ENCODE measurements at places on chromosomes 4 and X.
A peak's percentile ranks its signal among the peaks of the same experiment; 100 is the strongest.

GRCh38 chr4:158777423-158778155 lies 8.8 kb downstream of the FNIP2 start:
- DNase-seq = no peak

GRCh38 chr4:102420563-102421398 lies 75.5 kb upstream of the SLC39A8 start:
- no peak for DNase-seq

DNA sequence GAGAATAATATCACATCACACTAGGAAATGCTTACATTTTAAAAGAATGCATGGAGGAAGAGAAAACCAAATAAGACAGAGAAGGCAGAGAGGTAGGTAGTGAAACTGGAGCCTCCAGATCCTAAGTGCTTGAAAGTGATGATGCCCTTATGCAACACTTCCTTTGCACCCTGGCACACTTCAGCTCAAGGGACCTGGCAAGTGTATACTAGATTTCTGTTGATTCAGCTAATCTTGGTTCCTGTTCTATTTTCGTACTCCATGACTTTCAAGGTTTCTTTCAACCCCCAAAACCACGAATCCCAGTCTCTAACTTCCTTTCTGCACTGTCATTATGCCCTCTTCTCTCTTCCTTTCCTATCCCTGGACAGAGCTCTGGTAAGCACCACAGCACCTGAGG lies 36.9 kb upstream of the SH3KBP1 start:
- DNase-seq = no peak

DNA sequence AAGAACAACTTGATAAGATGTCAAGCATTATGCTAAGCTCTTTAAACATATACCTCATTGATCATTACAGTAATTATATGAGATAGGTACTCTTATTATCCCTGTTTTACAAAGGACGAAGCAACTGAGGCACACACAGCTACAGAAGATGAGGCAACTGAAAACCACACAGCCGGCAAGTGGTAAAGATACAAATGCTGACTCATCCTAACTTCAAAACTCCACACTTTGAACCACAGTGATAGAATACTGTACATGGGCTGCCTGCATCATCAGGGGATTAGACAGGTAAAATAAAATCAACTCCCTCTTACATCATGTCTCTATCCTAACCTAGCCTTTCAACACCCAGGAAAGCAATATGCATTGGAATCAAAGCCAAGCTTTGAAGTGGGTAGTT lies 47.8 kb downstream of the LHFPL1 start:
- DNase-seq = no peak

- DNase-seq = no peak
Observed at GRCh38 chrX:40849906-40850823, 114.8 kb upstream of the MED14 start.

GRCh38 chr4:74117024-74117534 lies 18.1 kb upstream of the CXCL2 start:
- DNase-seq = no peak

GRCh38 chr4:76487621-76488020 lies 52.6 kb downstream of the SHROOM3 start:
- DNase-seq = no peak

DNA sequence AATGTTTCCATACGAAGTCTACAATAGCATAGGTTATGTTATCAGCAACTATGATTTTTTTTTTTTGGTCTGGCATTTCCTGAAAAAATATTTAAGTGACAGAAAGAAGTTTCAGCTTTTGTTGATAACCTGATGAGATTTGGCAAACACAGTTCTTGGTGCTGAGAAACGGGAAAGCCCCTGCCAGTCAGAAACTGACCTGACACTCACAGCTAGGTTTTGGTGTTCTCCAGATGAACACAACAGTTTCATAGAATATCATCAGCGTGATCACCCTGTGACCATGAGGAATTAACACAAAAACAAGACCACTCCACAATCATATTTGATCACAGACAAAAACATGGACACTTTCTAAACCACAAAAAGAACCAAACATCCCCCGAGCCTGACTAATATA lies 152.5 kb upstream of the DCAF8L1 start:
- no peak for DNase-seq

- no peak for DNase-seq
Observed at GRCh38 chr4:183968931-183969330, 63.8 kb downstream of the STOX2 start.

- DNase-seq = peak; percentile 22
Observed at GRCh38 chr4:139419388-139419914, 34.5 kb upstream of the RAB33B start.

DNA sequence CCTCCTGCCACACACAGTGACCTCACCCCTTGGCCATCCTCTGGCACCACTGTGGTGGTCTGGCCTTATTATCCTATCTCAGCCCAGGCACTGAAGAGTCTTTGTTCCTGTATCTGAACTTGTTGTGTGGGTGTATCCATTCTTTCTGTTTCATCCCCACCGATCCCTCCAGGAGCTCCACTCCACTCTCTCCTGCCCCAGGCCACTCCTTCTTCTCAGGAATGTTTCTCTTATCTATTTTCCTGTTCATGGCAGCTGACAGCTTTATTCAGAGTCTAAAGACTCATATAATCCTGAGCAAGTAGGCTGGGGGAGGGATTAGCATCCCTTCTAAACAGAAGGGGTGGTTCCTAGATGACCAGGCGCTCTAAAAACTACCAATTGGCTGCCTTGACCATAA lies 150.0 kb downstream of the ANAPC10 start:
- DNase-seq = no peak
